ENCODE measurements at places on chromosomes 7 and 10. TPM values are rescaled to one million over a fixed set of nuclear protein-coding genes. Genes with fewer than 3 reads are reported as not detected.

GRCh38 chr7:46024263-46024916 is 103.3 kb upstream of the IGFBP3 start:
- DNase-seq: no peak

DNA sequence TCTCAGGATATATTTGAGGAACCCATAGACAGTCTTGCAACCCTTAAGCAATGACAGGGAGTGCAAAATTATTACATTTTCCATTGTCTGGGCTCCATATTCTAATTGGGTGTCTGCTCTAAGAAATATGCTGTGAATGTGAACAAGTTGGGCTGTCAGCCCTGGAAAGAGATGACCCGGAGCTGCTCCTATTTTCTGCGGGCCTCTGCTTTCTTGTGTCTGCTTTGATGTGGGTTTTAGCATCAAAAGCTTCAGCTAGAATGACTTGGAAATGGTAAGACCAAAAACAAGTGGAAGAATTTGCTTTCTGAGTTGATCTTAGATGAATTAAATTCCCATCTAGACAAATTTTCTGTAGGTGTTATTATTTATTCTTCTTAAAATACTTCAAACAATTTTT is 343.6 kb upstream of the IGFBP3 start:
- no peak for DNase-seq

The RAB19 gene
- total RNA-seq: not detected

The LEP gene
- total RNA-seq: 0.42 TPM

Measured in left ventricle myocardium superior (tissue), 1 donor.